ENCODE measurements at places on chromosomes 7 and 10.

- H3K4me3 ChIP-seq = no peak overlapping the region
- H3K27me3 ChIP-seq = peaks cover 3% of the 10 kb centered on the region
- no peak overlapping the region for H3K27ac ChIP-seq
- H3K36me3 ChIP-seq = no peaks in the 10 kb centered on the region
Measured at GRCh38 chr10:47176903-47177868, 122.8 kb upstream of the GDF10 start.

DNA sequence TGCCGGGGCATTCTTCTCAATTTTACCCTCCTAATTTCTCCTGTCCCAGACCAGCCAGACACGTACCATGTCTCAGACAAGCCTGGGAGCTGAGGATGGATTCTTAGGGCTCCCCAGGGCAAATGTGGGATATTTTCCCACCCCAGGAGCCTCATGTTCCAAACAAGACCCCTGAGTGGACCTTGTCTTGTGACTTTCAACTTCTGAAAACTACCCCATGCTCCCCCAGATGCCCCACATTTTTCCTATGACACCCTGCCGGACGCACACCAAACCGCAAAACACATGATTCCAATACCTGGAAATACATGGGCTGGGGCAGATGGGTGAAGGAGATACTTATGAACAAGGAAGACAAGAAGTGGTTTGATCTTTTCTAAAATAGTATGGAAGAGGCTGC lies 874 bp downstream of the GIMAP5 start:
- peaks cover 56% of the 10 kb centered on the region for H3K36me3 ChIP-seq
- H3K27me3 ChIP-seq = no peaks in the 10 kb centered on the region
- DNase-seq = no peak
- peak overlapping the region; percentile 99 for H3K4me3 ChIP-seq

GRCh38 chr10:14623931-14624330 lies 150.8 kb downstream of the FAM107B start:
- no peak for DNase-seq
- no peaks in the 10 kb centered on the region for H3K36me3 ChIP-seq
- no peak overlapping the region for H3K4me3 ChIP-seq
- no peak overlapping the region for H3K27ac ChIP-seq
- no peaks in the 10 kb centered on the region for H3K27me3 ChIP-seq

DNA sequence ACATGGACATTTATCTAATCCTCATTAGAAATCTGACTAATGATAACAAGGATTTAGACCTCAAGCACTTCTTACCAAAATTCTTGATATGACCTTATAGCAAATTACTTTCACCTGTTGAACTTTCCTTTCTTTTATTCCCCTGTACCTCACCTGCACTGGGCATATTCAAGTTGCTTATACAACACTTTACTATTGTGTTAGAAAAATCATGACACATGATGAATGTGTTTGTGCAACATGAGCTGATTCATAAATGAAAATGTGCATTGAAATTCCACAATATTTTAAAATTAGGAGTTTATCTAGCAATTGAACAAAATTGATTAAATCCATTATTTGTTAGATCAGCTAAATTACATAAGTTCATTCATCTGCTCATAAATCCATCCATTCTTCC lies 160.6 kb downstream of the CFTR start:
- H3K36me3 ChIP-seq = no peaks in the 10 kb centered on the region
- H3K4me1 ChIP-seq = no peaks in the 10 kb centered on the region
- no peaks in the 10 kb centered on the region for H3K27me3 ChIP-seq
- H3K4me3 ChIP-seq = no peak overlapping the region

GRCh38 chr10:119235356-119235755 lies 28.0 kb downstream of the GRK5 start:
- no peak for DNase-seq
- no peaks in the 10 kb centered on the region for H3K27me3 ChIP-seq
- H3K27ac ChIP-seq = no peak overlapping the region
- H3K36me3 ChIP-seq = peaks cover 16% of the 10 kb centered on the region
- peaks cover 38% of the 10 kb centered on the region for H3K4me1 ChIP-seq

DNA sequence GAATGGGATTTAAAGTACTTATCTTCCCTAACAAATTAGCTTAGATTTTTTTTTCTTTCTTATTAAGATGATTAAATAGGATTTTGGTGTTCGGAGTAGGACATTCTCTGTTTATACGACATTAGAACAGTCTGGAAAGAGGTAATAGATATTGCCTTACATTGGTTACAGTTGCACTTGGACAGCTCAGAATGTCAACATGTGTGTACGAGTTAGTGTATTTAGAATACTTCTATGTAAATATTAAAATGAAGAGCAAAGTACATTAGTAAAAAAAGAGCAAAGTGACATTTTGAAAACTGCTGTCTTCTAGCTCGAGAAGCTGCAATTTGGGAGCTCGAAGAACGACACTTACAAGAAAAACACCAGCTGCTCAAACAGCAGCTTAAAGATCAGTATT lies 51.5 kb downstream of the SLK start:
- H3K4me3 ChIP-seq = no peak overlapping the region
- H3K27ac ChIP-seq = no peak overlapping the region
- no peak for DNase-seq
- peaks cover 57% of the 10 kb centered on the region for H3K36me3 ChIP-seq
